ENCODE measurements at places on chromosomes 5 and 9.
A peak's percentile ranks its signal among the peaks of the same experiment; 100 is the strongest.

DNA sequence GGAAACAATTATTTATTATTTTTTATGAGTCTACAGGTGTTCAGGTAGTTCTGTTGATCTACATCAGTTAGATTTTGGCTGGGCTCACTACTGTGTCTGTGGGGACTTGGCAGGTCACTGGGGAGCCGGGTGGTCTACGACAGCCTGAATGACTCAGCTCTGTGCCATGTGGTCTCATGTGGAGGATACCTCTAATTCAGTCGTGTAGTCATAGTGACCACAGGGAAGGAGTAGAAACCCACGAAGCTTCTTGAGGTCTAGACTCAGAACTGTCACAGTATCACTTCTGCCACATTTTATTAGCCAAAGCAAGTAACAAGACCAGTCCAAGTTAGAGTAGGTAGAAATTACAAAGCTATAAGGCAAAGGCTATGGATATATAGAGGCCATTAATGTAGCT lies 64.7 kb upstream of the GRAMD2B start:
- ATAC-seq: no peak

- ATAC-seq: no peak
These were observed 22.6 kb downstream of the PSMD5 start for GRCh38 chr9:120820095-120820494.

DNA sequence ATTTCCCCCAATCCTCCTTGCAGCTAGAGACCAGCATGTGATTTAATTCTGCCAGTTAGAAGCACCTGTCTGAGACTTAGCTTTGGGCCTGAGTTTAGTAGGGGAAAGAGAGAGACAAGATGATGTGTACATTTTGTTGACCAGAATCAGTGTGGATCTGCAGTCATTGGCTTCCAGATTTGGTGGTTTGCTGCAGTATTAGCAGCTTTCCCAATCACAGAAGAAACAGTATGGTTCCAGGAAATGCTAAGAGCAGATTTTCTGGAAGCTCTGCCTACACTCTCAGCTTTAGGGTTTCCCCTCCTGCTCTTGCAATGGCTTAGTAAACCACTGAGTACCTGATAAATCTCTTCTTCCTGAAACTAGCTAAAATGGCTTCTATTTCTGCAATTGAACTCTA lies 48.8 kb upstream of the FREM1 start:
- no peak for ATAC-seq

DNA sequence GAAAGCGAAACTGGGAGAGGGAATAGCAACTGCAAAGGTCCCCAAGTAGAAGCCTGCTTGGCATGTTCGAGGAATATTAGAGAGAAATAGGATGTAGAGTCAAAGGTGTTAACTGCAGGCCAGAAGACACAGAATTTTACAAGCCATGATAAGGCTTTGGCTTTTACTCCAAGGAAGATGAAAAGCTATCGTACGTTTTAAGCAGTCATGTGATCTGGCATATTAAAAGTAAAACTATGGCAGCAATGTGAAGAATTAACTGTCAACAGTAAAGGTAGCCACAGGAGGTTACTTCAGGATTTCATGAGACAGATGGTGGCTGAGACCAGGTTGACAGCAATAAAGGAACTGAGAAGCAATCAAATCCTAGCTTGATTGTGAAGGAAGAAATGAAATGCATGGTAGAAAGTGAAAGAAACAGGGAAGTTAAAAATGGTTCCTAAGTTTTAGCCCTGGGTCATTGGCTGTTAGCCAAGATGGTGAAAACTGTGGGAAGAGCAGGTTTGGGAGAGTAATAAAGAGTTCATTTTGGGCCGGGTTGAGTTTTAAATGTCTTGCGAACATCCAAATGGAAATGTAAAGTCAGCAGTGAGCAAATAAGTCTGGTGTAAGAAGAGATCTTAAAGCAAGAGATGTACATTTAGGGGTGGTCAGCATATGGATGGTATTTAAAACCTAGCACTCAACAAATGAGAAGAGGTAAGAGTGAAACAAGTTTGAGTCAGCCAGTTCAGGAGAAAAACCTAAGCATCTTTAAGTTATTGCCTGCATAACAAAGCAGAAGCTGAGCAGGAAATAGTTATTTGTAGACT lies 20.3 kb upstream of the TTC33 start:
- ATAC-seq: no peak

- peak; percentile 84 for ATAC-seq
These were observed 99.1 kb upstream of the RASGRF2 start for GRCh38 chr5:80860924-80861613.

- no peak for ATAC-seq
These were observed 8.1 kb downstream of the BARHL1 start for GRCh38 chr9:132590318-132591182.

GRCh38 chr9:107483666-107484065 lies 5.9 kb downstream of the KLF4 start:
- no peak for ATAC-seq

DNA sequence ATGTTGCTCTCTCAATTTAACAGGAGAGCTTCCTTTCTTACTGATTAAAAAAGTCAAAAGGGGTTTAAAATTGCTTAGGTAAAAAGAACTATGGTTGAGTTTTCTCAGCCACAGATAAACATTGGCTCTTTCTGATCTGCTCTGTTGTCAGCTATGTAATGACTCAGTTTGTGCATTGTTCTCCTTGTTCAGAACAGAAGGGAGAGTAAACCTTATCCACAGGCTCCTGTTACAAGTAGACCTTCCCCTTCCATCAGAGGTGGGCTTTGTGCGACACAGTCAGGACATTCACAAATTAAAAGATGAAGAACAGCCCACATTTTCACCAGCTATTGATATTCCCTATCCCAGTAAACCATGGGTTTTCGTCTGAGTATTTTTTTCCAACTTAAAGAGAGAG lies 236.3 kb upstream of the SEMA6A start:
- no peak for ATAC-seq

DNA sequence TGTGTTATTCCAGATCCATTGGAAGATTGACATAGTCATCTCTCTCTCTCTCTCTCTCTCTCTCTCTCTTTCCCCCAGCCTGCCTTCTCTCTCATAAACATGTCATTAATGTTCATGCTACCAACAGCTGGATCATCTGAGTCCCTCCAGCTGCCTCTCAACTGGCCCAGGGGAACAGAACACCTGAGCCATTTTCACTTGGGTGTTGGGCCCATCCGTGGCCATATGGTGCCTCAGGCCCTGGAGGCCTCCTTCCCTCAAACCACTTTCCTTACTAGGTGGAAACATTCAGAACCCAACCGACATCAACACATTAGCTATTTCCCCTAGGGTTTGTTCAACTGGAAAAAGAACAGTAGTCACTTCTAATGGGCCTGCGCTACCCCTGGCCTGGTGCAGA lies 196.2 kb downstream of the FRMD3 start:
- ATAC-seq: no peak

DNA sequence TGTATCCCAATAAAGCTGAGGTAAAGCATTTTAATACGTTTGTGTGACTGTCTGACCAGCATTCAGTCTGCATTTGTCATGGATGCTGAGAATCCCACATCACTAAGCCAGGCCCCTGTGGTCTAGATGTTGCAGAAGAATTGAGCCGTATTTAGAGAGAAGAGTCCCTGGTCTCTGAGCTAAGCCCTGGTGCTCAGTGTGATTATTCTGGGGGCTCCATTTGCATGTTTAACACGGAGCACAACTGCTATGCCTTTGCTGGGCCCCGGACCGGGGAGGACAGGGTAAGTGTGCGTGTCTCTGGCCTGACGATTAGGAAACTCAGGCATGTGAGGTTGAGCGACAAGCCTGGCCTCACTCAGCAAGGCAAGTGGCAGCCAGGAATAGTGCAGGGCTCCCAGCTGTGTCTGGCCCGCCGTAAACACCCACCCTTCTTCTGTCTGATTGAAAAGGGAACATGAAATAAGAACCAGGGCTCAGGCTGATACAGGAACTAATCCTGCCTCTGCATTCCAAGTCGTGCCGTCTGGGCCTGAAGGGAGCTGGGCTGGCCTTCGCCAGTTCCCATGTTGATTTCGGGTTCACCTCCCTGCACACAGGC lies 22.3 kb downstream of the FAM78A start:
- ATAC-seq: no peak

DNA sequence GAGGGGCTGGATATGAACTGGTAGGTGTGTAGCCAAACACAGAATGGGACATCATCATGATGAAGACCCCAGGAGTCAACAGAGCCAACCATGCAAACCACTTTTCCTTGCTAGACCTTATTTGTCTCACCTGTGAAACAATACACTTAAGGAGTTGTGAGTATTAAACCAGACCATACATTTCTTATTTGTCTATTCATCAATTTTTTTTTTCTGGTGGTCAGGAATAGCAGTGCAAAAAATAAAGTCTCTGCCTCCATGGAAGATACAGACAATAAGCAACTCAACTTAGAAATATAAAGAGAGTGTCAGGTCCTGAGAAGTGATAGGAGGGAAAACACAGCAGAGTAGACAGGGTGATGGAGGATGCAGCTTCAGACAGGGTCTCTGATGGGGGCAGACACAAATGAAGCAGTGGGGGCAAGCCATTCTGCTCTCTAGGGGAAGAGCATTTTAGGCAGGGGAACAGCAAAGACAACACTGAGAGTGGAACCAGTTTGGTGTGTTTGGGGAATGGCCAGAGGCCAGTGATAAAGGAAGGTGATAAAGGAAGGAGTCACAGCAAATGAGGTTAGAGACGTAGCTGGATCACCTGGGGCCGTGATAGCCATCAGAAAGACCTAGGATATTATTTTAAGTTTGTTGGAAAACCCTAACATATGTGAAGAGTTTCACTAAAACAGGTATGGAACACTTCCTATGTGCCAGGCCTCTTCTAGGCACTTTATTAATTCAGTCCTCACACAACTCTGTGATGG lies 256.2 kb downstream of the MAN2A1 start:
- no peak for ATAC-seq

GRCh38 chr9:136952321-136952850 lies 313 bp downstream of the LCN12 start:
- no peak for ATAC-seq

- no peak for ATAC-seq
These were observed 17.5 kb downstream of the FBP2 start for GRCh38 chr9:94576131-94576530.

DNA sequence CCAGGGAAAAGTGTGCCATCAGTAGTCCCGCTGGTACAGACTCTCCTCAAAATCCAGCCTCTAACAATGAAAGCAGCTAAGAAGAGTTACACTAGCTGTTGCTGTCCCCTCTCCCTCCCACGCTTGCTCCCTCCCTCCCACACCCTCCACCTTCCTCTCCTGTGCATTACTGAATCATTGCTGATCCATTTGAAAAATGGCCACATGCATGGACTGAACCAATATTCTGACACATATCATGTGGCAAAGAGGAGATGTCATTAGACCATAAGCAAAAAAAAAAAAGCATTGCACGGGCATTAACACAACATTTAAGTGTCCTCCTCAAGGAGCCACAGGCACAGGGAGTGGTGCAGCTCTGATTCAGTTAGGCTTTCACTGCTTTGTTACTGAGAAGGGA lies 37.9 kb downstream of the LHFPL2 start:
- ATAC-seq: peak; percentile 61

DNA sequence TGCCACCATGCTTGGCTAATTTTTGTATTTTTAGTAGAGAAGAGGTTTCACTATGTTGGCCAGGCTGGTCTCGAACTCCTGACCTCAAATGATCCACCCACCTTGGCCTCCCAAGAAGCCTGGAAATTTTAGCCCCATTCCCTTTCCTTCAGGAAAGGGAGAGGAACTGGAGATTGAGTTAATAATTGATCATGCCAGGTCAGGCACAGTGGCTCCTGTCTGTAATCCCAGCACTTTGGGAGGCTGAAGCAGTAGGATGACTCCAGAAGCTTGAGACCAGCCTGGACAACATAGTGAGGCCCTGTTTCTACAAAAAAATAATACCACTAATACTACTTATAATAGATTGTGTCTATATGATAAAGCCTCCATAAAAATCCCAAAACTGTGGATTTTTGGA lies 124.6 kb downstream of the UNC13B start:
- ATAC-seq: no peak

GRCh38 chr5:53330491-53330890 lies 149.9 kb upstream of the FST start:
- ATAC-seq: no peak

GRCh38 chr9:1759771-1760300 lies 255.3 kb upstream of the SMARCA2 start:
- no peak for ATAC-seq

GRCh38 chr9:127612939-127613582 lies 984 bp downstream of the STXBP1 start:
- peak; percentile 74 for ATAC-seq

GRCh38 chr9:130022566-130023143 lies 20.3 kb downstream of the FNBP1 start:
- no peak for ATAC-seq

DNA sequence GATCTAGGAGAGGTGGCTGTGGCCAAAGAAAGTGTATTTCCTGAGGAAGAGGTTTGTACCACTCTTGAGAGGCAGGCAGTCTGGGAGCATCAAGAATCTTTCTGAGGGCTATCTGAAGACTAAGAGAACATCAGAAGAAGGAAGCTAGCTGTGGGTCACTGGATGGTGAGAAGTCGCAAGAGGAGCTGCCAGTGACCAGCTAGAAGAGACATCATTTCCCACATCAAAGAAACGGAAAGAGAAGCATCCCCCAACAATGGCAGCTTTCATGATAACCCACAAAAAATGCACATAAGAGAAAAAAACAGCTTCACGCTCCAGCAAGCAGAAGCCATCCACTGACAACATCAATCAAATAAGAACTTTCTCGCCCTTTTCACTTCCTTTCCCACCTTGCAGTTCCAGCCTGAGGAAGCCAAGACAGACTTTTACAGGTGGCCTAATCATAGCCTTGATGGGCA lies 25.0 kb upstream of the CEP78 start:
- no peak for ATAC-seq

DNA sequence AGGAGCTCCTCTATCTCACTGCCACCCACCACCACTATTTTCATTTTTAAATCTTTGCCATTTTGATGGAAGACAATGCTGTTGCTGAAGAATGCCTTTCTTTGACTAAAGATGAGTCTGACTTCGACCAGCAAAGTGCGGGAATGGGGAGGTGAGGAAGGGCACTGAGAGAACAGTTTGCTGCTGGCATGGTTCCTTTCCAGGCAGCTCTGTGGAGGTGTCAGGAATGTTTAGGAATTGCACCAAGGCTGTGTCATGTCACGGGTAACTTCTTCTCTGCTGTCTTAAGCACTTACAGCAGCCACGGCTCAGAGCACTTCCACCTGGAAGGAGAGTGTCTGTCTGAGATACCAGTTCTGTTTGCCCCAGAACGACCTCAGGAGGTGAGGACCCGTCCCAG lies 41.4 kb upstream of the SHB start:
- no peak for ATAC-seq

GRCh38 chr5:29697278-29697677 lies 1496.2 kb upstream of the CDH6 start:
- ATAC-seq: no peak

DNA sequence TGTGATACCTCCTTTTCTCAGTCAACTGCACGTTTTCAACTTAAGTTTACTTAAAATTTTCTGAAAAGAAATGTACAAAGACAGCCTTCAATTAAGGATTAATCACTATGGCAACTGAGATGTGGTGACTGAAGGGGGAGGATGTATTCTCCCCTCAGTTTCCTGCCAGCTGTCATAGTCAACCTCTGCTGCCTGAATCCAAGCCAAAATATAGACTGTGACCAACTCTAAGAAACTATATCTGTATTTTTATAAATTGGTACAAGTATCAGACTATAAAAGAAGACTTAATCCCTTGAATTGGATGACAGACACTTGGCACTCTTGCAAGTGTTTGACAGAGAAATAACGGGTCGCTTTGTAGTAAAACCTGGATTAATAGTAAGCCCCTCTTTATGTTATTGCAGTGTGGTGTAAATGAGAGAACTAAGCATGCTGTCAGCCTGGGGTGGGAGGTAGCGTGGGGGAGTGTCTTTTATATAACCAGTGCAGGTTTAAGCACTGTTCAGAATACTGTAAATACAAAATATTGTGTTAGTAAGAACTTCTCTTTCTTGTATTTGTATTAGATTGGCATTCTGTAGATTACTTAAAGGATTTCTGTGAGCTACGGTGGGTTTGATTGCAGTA lies 106.4 kb downstream of the ERCC6L2 start:
- no peak for ATAC-seq
